Caudate nucleus (tissue), 63 donors: ENCODE measurements at places on chromosomes 16 and 17.

- DNase-seq: no peak
Observed at GRCh38 chr17:5513628-5514027, 27.3 kb downstream of the MIS12 start.

DNA sequence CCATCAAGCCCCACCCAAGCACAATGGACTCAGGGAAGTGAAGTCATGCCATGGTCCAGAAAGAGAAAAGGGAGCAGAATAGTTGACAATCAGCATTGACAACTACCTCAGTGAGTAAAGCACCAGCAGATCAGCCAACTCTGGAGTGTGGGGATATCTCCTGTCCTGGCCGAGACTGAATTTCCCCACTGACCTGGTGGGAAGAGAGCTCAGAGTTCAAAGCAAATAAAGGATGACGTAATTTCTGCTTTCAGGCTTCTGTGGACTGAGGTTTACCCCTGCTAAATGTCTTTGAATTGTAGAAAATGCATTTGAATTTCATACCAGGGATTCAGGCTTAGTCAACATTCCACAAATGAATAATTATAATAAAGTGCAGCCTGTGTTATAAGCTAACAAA lies 152.9 kb downstream of the CBLN1 start:
- DNase-seq: no peak

- no peak for DNase-seq
Observed at GRCh38 chr16:11957591-11958395, 7.2 kb upstream of the TNFRSF17 start.

DNA sequence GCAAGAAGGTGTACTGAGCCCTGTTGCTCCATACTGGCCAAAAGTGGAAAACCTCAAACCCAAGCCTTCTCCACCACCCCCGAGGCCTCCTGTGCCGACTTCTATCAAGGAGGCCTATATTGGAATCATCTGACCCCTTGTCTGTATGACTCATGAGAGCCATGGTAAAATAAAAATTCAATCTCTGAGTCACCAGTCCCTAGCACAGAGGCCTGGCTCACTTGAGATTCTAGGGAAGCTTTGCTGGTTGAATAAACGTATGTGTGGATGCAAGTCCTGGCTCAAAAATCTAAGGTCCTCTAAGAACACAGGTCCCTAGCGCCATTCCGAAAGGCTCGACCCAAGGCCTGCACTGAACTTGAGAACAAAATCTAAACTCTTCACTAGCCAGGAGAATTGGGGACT lies 15.0 kb downstream of the NSMCE1 start:
- no peak for DNase-seq

- no peak for DNase-seq
Observed at GRCh38 chr17:49637050-49637449, 40.8 kb downstream of the SPOP start.

DNA sequence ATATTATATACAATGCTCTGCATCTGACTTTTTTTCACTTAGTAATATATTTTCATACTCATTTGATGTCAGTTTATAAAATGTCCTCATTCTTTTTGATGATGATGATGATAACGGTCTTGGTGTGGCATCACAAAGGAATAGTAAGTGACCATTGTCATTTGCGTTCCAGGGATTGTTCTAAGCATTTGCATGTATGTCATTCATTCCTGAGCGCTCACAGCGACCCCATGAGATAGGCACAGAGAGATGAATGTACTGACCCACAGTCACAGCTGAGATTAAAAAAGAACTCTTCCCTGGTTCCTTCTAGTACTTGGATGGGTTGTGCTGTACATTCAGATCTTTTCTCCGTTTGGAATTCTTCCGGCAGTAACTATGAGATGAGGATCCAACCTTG lies 21.2 kb upstream of the MSI2 start:
- DNase-seq: no peak

DNA sequence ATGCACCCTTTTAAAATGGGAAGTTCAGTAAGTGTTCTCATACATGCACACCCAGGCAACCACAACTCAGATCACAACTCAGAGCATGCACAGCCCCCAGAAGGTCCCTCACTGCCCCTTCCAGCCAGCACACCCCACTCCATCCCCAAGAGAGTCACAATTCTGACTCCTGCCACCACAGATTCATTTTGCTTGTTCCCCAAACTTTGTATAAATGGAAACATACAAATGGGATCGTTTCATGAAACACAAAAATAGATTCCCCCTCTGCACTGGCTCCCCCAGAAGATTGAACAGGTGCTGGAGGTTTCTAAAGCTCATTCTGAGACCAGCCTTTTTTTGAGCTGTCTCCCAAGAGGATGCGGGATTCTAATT lies 3.3 kb upstream of the TNFRSF13B start:
- DNase-seq: no peak
